Smooth muscle cell of the umbilical artery (primary cell): ENCODE measurements at places on chromosomes 5 and 9. TPM values are rescaled to one million over a fixed set of nuclear protein-coding genes. Genes with fewer than 3 reads are reported as not detected.

CENPH gene
- total RNA-seq = 3.6 and 10.7 TPM in 2 replicates

BRINP1 gene
- total RNA-seq = not detected in 2 replicates

WDR41 gene
- 120 and 121 TPM in 2 replicates for total RNA-seq

HNRNPA0 gene
- 11.5 and 12.5 TPM in 2 replicates for total RNA-seq

SYNPO gene
- 15.4 and 19.0 TPM in 2 replicates for total RNA-seq

WNK2 gene
- not detected in 2 replicates for total RNA-seq

PCDHGA3 gene
- total RNA-seq = 1.6 and 2.1 TPM in 2 replicates

SOHLH1 gene
- total RNA-seq = not detected in 2 replicates

GABRA1 gene
- total RNA-seq = 0.30 TPM in 1 of 2 replicates, not detected in the other

IFNB1 gene
- 0.30 TPM in 1 of 2 replicates, not detected in the other for total RNA-seq

LSM11 gene
- 6.1 and 8.6 TPM in 2 replicates for total RNA-seq

SYK gene
- not detected in 2 replicates for total RNA-seq

SLIT3 gene
- total RNA-seq = 29.4 and 49.1 TPM in 2 replicates

PCDHB8 gene
- 0.05 and 0.89 TPM in 2 replicates for total RNA-seq

GNE gene
- total RNA-seq = 35.9 and 48.4 TPM in 2 replicates

FOXD4L4 gene
- total RNA-seq = 0.18 TPM in 1 of 2 replicates, not detected in the other

NR4A3 gene
- 0.30 and 0.46 TPM in 2 replicates for total RNA-seq

CXCL14 gene
- 0.97 and 3.6 TPM in 2 replicates for total RNA-seq

PPP2R2B gene
- 0.18 TPM in 1 of 2 replicates, not detected in the other for total RNA-seq

MYMK gene
- total RNA-seq = not detected in 2 replicates

FAT2 gene
- total RNA-seq = under 0.01 and 0.05 TPM in 2 replicates

MACIR gene
- total RNA-seq = 8.0 and 26.0 TPM in 2 replicates

CNTLN gene
- 8.9 and 10.2 TPM in 2 replicates for total RNA-seq

CCNG1 gene
- 481 and 509 TPM in 2 replicates for total RNA-seq

TRAF1 gene
- total RNA-seq = 2.1 and 3.1 TPM in 2 replicates

NKD2 gene
- total RNA-seq = 0.59 TPM in 1 of 2 replicates, not detected in the other

IFNE gene
- 25.8 and 61.8 TPM in 2 replicates for total RNA-seq

CER1 gene
- total RNA-seq = not detected in 2 replicates

STK32A gene
- total RNA-seq = 0.83 and 3.0 TPM in 2 replicates

GABRB2 gene
- 0.30 and 0.32 TPM in 2 replicates for total RNA-seq

TXNDC8 gene
- total RNA-seq = not detected in 2 replicates

TOR1B gene
- total RNA-seq = 58.1 and 58.2 TPM in 2 replicates

ACOT12 gene
- total RNA-seq = 0.23 TPM in 1 of 2 replicates, not detected in the other

FCN2 gene
- total RNA-seq = not detected in 2 replicates

GPX3 gene
- 1.1 and 1.2 TPM in 2 replicates for total RNA-seq

PRDM9 gene
- total RNA-seq = not detected in 2 replicates

PCYOX1L gene
- 16.8 and 17.5 TPM in 2 replicates for total RNA-seq

PDE6A gene
- total RNA-seq = not detected in 2 replicates

GGTA1 gene
- not detected in 2 replicates for total RNA-seq

DRD1 gene
- under 0.01 TPM in 1 of 2 replicates, not detected in the other for total RNA-seq

REEP2 gene
- total RNA-seq = 10.4 and 18.2 TPM in 2 replicates

PGM5 gene
- total RNA-seq = 3.0 TPM in 2 replicates

IL13 gene
- not detected in 2 replicates for total RNA-seq

ATP6V1G1 gene
- total RNA-seq = 123 and 203 TPM in 2 replicates

FOXD4L6 gene
- 0.30 and 0.37 TPM in 2 replicates for total RNA-seq

YTHDC2 gene
- 22.8 and 30.0 TPM in 2 replicates for total RNA-seq

LECT2 gene
- not detected in 2 replicates for total RNA-seq

CARD6 gene
- 2.0 and 4.2 TPM in 2 replicates for total RNA-seq

PALM2AKAP2 gene
- total RNA-seq = 28.5 and 52.9 TPM in 2 replicates
